T-cell (primary cell): ENCODE measurements at places on chromosomes 11 and 22. TPM values are rescaled to one million over a fixed set of nuclear protein-coding genes. Genes with fewer than 3 reads are reported as not detected.

NCR3LG1 gene
- 1.8 TPM for total RNA-seq

PARVG gene
- 153 TPM for total RNA-seq

MS4A14 gene
- not detected for total RNA-seq

GRCh38 chr11:29260939-29261705, 755.7 kb downstream of the KCNA4 start:
- no peak for DNase-seq

- DNase-seq: no peak
These were observed 1.7 kb downstream of the FOLR2 start for GRCh38 chr11:72218251-72218745.

- no peak for DNase-seq
These were observed 202.1 kb downstream of the ADAMTS15 start for GRCh38 chr11:130650456-130651030.
